ENCODE measurements at places on chromosomes 7 and 10. TPM values are rescaled to one million over a fixed set of nuclear protein-coding genes. Genes with fewer than 3 reads are reported as not detected.

DNA sequence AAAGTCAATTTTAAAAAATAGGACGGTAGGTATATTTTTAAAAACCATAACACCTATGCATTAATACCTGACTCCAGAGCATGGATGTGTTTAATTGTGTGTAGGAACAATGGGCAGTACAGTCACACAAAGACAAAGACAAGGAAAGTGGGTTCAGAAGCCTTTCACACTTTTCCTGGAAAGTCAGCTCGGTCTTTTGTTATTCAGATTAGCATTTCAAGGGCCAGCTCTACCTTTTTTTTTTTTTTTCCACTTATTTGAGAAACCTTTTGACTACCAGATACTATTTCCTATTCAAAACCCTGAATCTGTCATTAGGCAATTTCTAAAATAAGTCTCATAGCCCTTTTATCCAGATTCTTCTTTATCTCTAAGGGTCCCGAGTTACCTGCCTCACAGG is 401.9 kb downstream of the PARD3 start:
- DNase-seq, result no peak

- peak; percentile 60 for DNase-seq
These were observed at the start of gene SGCE for GRCh38 chr7:94655848-94656657. Gene SGCE, minus strand, starts transcription at chr7:94656133. Its CDS starts 35 bp downstream, at chr7:94656098.

GRCh38 chr7:138064856-138065357 is 11.4 kb upstream of the AKR1D1 start:
- DNase-seq, result no peak

DNA sequence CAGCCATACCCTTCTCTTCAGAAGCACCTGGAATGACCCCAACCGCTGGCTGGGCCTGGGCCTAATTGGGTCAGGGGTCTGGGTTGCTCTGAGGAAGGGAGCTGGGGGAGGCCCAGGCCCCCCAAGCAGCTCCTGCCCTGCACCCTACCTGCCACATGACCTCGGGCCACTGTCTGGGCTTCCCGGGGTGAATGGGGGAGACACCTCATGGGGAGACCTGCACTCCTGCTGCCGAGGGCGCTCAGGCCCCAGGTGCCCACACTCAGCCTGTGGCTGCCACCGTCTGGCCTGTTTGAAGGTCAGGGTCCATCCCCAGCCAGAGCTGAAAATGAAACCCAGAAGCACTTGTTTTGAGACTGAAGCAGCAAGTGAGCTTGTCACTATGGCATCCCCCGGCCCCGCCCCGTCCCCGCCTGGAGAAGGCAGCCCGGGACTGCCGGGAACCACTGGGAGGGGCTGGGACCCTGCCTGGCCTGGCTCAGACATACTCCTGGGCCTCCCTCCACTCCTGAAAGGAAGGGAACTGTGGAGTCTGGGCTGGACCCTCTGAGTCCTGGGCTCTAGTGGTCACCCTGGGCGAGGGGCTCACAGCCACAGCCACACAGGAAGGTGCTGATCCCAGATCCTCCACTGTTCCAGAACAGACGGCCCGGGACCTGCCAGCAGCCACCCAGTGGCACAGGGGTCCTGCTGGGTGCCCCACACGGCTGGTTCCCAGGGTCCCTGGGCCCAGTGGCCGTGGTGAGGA is 7.4 kb upstream of the MICALL2 start:
- DNase-seq, result no peak

DNA sequence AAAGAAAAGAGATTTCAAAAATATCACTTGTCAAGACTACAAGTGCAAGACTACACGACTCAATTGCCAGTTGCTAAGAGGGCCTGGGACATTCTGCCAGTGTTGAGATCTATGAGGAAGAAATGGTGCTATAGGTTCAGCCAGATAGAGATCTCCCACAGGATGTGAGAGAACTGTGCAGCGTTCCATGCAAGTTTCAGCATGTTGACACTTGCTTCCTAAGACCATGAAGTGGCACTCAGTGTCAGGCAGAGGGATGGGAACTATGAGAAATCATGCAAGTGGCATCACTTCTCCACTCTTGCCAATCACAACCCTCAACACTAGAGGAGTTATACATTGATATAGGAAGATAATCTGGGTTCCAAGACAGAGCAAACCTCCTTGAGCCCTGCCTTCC is 210.3 kb downstream of the CHRM2 start:
- DNase-seq, result no peak

GRCh38 chr7:142024547-142024946 is 28.9 kb downstream of the MGAM start:
- no peak for DNase-seq

DNA sequence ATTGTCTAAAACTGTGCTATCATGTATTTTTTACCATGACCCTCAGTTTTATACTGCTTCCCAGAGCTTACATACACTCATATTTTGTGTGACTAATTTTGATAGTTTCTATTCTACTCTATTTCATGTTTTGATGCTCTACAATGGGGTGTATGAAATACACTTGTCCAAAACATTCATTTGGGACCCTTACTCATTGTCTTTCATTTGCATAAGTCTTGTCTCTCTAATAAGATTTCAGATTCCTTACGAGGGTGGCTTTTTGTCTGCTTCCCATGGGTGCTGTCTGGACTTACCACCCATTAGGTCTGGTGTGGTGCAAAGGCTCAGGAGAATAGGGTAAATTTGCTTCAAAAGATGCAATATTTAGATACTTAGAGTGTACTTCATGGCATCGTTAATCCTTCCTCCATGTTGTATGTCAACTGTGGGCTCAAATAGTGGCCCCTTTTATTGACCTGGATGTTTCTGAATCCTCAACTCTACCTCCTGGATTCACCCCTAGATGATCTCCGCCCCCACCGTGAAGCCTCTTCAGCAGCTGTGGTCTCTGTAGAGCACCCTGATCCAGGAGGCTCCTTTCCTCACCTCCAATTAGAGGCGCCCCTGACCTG is 3.6 kb upstream of the GIMAP5 start:
- DNase-seq, result no peak

DNA sequence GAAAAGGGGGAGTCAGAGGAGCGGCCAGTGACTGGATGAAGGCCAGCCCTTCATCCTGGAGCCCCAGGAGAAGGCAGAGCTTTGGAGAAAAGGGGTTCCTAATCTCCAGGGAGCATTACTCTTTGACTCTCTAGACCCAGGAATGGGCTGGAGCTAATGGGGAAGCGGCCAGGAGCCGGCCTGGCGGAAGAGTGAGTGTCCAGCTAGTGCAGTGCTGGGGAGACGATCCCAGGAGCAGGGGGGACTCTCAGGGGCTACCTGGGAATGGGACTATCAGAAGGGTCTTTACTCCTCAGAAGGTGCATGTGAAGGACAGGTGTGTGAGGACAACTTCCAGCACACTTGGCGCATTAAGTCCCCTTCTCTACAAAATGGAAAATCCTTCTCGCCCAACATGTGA is 2.4 kb upstream of the PAX2 start:
- no peak for DNase-seq

- DNase-seq, result no peak
These were observed 4.5 kb downstream of the DLG5 start for GRCh38 chr10:77922055-77922454.

GRCh38 chr10:93548376-93549071 is 17.9 kb upstream of the FFAR4 start:
- DNase-seq, result no peak

DNA sequence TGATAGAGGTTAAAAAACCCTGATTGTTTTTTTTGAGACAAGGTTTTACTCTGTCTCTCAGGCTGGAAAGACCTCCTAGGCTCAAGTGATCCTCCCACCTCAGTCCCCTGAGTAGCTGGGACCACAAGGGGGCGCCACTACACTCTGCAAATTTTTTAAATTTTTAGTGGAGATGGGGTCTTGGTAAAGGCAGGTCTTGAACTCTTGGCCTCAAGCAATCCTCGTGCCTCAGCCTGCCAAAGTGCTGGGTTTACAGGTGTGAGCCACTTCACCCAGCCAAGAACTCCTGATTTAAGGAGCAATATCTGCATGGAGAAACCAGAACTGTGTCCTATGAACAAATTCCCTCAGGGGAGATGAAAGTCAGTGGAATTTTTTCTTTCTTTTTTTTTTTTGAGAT is 7.3 kb upstream of the KLHDC10 start:
- DNase-seq, result peak; percentile 83

- DNase-seq, result no peak
These were observed 161.0 kb downstream of the SKIDA1 start for GRCh38 chr10:21364196-21365114.

DNA sequence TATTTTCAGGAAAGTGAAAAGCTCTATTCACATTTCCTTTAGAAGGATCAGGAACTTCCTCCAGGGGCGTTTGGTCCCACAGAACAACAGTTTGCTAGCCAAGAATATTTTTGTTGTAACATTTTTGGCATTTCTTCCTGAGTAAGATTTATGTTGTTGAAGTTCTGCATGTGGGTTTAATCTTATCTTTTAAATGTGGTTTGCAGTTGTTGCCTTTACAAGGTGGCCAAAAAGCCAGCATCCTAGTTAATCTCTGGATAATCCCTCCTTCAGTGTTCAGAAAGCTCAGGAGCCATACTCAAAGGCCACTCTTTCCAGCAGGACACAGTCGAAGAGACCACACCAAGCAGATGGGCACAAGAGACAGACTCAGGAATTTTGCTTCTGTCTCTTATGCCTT is 30.0 kb downstream of the SLC26A4 start:
- DNase-seq, result no peak

GRCh38 chr10:86226781-86227201 is 139.8 kb downstream of the GRID1 start:
- DNase-seq, result no peak

DNA sequence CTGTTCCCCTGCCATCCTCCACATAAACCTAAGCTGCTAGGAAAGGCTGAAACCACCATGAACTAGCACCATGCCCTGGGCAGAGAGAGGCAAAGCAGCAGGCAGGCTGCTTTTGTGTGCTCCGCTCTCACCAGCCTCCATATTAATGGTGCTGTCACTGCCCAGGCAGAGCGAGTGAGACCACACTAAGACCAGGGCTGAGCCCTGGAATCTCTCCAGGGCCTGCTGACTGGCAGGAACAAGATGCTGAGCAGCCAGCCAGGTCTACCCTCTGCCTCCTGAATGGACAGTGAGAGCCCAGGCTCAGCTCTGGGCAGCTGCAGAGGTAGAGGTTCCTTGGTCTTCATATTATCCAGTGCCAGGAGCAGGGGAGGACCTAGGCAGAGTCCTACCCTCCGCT is 1.6 kb upstream of the CRHR2 start:
- no peak for DNase-seq

- DNase-seq, result no peak
These were observed 125.8 kb downstream of the EGFR start for GRCh38 chr7:55144333-55145317.

GRCh38 chr7:36617408-36617807 is 106.9 kb downstream of the AOAH start:
- no peak for DNase-seq

DNA sequence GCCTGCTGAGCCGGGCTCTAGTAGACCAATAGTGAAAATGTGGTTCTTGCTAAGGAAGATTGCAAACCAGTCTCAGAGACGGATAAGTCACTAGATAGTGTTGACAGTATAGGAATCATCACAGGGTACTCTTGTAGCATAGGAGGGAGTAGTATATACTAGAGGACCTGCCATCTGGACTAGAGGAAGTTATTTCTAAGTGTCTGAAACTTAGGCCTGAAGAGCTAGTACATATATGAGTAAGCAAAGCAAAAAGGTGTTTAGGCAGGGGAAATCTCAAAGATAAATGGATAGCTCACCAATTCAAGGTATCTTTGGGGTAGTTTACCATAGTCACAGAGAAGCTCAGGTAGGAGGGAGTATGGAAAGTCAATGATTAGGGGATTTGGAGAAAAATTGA is 428.1 kb downstream of the CNTNAP2 start:
- DNase-seq, result no peak

DNA sequence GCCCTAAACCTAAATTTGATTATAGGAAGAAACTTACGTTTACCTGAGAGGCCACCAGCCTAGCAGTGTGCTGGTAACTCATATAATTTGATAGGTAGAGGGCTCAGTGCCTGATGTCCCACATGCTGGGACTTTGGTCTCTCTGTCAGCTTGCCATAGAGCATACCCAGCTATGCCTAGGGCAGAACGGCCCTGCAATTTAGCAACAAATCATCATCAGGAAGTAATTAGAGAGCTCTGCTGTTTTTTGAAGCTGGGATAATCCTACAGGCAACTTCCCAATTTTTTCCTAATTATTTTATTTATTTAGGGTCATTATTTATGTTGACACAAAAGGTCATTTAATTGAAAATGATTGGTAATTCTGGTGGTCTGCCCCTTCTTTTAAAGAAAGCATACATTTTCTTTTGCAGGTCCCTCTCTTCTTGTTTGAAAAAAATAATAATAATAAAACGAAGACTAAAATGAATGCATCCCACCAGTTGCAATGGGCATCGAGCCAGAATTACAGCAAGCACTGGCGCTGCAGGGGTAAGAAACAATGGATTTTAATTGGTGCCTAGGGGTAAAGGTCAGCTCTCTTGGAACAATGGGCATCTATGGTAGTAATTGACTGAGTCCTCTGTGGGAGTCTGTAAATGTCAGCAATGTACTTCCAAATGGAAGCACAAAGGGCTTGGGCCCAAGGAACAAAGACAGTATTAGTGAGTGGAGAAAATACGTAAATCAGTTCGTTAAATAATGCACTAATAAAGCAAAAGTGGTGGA is 348.0 kb downstream of the SORCS1 start:
- DNase-seq, result no peak

GRCh38 chr7:114901771-114902170 is 20.1 kb upstream of the MDFIC start:
- DNase-seq, result no peak

- DNase-seq, result no peak
These were observed 12.2 kb downstream of the FOXP2 start for GRCh38 chr7:114426824-114427223.

DNA sequence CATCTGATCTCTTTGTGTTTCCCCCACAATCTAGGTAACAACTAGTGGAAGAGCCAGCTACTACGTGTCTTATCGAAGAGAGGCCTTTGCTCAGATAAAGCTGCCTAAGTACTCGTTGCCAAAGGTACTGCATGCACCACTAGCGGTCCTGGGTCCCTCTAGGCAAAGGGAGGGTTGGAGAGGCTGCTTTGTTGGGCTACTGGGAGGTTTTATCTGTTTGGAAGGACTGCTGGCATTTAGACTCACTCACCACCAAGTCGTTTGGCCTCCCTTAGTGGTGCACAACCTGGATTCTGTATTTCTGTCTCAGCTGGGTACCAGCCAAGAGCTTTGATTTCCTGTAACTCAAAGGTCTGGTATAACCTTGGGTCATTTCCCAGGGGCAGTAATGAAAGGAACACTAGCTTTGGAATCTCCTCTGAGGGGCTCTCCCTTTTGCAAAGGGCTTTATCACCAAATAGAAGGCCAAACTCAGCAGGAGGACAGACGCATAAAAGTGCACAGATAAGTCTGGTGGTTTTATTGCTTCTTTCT is 498.3 kb downstream of the SORCS3 start:
- DNase-seq, result no peak

Gene UCN3
- total RNA-seq, result not detected

Gene SYNPO2L
- not detected for total RNA-seq

Gene SLC26A5
- total RNA-seq, result not detected

Gene CFAP69
- 1.1 TPM for total RNA-seq

Gene SEMA3C
- not detected for total RNA-seq

Gene LIPM
- not detected for total RNA-seq

Gene MSANTD7
- total RNA-seq, result 26.3 TPM

Gene OR9A2
- not detected for total RNA-seq

Gene HEPACAM2
- total RNA-seq, result not detected

Gene MRPS17
- 17.1 TPM for total RNA-seq

Gene GIMAP2
- total RNA-seq, result 59.4 TPM

Gene MEOX2
- not detected for total RNA-seq

Gene KCP
- total RNA-seq, result not detected

Gene PRPS1L1
- not detected for total RNA-seq

Gene FGF8
- total RNA-seq, result 0.43 TPM

Gene NEUROG3
- total RNA-seq, result 0.39 TPM

Measured in activated T-cell treated with anti-CD3 and anti-CD28 coated beads, Interleukin-2, amount 50 U/mL, for 72 hours (primary cell).